Astrocyte of the cerebellum (primary cell): ENCODE measurements at places on chromosomes 4 and X.

GRCh38 chr4:184253072-184253420 is 35.4 kb upstream of the ENPP6 start:
- DNase-seq: no peak

DNA sequence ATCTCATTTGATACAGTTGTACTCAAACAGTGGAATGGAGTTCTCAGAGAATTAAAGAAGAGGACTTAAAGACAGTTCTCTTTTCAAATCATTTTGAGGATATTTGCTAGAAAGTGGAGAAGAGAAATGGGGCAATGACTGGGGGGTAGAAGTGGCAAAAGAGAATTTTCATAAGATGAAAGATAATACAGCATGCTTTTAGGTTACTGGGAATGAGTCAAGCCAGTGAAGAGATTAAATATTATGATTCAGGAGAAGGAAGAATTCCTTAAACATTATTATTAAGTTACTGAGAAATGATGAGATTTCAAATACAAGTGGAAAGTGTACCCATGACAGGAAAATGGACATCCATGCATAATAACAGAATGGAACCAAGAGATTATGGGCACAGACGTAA is 219.0 kb upstream of the DKK2 start:
- DNase-seq: no peak

GRCh38 chrX:78886550-78886949 is 58.6 kb upstream of the P2RY10 start:
- peak; percentile 0 for DNase-seq

GRCh38 chrX:118437283-118437682 is 58.3 kb upstream of the DOCK11 start:
- no peak for DNase-seq

DNA sequence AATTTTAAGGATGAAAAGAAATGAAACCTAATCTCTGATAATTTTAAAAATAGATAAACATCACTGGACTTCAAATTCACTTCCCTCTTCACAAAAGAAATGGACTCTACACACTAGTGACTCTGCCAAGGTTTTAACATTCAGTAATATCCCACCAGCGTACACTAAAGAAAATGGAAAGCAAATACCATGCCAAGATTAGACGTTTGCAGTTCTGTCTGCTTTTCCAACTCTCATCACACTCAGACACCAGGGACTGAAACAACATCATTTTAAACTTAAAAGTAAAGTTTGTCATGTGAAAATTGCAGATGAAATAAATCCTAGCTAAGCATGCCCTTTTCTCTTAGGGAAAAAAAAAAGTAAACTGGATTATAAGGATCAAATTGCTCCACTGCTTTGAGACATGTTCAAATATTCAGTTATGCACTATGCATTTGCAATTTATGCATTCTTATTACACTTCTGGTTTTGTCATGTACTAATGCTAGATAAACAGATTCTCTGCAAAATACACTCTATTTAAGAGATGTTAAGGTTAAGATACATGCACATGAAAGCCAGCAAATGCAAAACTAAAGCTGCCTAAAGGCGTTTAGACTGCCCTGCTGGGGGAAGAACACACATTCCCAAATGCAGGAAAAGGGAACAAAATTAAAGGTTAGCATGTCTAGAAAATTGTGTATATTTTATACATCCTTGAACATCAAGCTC is 534.4 kb upstream of the EPHA5 start:
- DNase-seq: no peak

DNA sequence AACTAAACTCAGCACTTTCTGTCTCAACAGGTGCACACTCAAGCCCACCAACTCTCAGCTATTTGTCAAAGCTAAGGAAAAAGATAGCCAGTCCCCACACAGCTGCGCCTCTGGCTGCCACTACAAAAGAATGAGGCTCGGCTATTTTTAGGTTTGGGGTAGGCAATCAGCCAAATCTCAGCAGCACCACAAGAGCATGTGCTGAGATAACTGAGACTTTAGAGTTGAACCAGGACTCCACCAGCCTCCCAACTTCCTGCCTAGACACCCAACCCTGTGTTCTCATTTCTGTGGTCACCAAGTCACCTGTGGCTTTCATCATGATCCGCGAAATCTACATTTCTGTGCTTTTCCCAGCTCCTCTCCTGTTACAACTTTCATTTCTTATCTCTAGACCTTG is 28.0 kb downstream of the DMD start:
- DNase-seq: peak; percentile 38

- DNase-seq: no peak
Observed at GRCh38 chr4:69816236-69816635, 43.7 kb downstream of the SULT1E1 start.

DNA sequence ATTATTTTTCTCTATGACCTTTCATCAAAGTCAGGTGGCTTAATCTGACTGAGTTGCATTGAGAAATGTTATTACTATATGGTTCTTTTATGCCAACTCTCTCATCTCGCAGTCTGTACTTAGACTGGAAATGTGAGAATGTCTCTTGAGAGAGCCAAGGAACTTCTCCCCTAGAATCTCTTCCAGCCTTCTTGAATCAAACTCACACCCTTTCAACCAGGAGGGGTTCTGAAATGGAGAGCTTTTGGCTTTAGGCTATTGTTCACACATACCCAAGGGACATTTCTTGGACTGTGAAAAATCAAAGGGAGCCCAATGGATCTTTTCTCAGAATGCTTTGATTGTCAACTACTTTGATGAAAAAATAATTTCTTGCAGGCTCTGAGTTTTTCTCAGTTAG is 5.1 kb downstream of the PLP1 start:
- no peak for DNase-seq

DNA sequence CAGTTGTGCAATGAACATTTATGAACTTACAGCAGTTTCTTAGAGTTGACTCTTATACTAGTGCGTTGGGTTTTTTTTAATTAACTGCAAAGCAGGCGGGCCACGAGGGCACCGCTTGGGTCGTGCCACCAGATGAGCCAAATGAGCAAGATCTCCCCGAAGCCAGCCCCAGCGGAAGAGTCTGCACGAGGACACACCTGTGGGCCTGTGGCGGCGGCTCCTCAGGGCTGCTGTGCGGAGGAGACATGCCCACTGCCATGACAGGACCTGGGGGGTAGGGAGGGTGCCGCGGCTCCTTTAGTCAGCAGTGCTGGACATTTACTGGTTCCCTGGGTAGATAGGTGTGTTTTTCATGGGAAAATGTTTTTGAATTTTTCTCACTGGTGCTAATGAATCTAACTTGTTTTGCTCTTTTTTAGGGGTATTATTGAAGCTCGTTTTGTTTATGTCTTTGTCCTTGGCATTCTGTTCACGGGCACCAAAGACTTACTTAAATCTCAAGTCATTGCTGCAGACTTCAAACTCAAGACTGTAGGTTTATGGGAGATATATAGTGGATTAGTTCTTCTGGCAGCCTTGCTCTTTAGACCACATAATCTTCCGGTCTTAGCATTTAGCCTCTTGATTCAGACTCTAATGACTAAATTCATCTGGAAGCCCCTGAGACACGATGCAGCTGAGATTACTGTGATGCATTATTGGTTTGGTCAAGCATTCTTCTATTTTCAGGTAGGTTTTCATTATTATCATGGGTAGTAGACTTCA is 31.2 kb downstream of the PIGG start:
- DNase-seq: no peak

DNA sequence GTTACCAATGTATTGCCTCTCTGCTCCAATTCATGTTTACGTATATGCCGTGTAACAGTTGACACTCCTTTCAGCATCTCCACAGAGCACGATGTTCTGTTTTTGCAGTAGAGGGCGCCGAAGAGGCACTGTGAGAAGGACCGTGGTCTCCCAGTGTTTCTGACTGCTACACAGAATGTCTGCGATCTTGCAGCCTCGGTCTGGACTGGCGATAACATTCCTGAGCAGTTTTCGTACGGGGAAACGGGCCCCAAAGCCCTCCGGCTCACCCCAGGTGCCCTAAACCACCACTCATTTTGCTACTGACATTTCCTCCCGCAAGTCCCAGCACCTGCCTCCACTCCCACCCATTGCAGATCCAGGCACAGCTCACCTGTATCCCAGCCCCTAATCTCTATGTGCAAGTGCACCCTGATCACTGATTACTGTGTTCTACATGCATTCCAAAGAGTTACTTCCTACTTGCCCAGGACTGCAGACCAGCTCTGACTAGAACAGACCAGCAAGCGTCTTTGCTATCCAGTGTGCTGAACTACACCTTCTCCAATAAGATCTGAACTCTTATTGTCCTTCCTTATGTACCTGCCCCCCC is 12.4 kb upstream of the NFXL1 start:
- no peak for DNase-seq

- DNase-seq: no peak
Observed at GRCh38 chr4:120867506-120867905, 55.0 kb downstream of the PRDM5 start.

GRCh38 chr4:86957215-86957614 is 22.4 kb downstream of the AFF1 start:
- no peak for DNase-seq

DNA sequence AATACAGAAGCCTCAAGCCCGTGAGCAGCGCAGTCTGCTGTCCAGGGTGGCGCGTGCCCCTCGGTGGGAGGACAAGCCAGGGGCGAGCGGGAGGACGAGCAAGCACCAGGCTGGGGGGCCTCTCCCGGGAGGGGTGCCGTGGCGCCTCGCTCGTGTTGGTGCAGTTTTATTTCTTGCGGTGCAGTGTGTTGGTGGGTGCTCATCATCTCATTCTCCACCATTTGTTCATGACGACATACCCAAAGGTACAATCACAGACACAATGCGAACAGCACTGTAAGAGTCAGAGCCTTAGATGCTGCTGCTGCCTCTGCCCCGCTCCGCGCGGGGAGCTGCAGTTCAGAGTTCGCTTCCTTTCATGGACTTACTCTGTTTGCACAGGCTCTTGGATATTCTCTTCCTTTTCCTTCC is 30.3 kb downstream of the RGS12 start:
- no peak for DNase-seq

GRCh38 chrX:28487818-28488217 is 99.4 kb upstream of the IL1RAPL1 start:
- no peak for DNase-seq

DNA sequence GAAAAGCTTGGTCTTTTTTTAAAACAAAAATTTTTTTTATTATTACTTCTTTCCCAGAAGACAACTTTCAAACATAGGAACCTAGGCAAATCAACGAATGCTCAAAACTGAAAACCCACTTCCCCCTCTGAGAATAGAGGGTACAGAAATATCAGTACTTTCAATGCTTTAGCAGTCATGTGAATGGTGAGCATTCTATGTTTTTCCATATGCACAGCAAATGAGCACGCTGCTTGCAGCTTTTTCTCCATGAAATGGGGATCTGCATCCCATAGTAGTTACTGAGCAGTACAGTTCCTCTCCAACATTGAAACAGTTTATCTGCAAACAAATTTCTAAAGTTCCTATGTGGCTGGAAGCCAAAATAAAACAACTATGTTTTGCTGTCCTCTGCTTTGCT is 108.4 kb upstream of the BMP2K start:
- DNase-seq: no peak

DNA sequence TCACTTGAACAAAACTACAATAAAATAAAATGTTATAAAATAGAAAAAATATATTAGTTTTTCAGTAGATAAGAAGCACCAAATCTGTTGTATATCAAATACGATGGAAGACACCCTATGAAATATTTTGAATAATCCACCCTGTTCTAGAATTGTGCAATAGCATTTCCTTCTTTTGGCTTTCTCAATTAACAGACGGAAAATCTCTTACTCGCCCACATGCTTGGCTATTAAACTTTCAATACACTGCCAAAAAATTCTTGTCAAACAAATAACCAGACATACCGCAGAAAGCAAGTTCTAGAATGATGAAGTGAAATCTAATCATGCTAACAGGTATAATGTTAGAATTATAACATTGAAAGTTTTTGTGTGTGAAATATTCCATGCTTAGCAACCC is 671.6 kb upstream of the SLIT2 start:
- no peak for DNase-seq

DNA sequence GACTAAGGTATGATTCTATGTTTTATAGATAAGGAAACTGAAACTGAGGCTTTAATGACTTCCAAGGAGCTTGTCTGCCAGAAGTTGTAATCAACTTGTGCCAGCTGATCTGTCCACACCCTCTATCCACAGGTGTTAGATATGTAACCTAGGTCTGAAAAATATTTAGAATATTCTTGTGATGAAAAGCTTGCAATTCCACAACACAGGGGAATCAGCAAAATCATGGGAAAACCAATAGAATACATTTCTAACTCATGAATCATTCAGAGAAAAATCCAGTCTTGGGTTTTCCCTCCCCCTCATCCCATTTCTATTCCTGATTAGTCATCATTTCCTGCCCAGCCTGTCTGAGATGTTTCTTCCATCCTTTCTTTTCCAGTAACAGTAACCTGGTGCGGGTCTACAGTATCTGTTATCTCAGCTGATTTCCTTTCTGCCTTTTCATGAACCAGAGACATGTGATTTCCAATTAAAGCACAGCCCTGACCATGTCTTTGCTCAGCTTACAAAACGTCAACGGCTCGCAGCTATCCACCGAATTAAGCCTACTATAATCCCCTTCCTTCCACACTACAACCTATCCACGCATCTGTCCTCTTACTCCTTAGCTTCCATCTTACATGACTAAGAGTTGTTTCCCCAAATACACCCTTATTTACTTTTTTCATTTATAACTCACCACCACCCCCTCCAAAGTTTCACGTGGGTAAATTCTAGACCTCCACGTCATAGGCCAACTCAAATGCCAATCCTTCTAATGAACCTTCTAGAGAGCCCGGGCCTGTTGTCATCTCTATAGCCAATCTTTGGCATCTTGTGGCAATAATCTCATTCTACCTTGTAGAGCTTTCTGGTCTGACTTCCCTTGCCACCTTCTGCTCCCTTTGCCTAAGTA is 961 bp upstream of the NOCT start:
- peak; percentile 91 for DNase-seq

- DNase-seq: no peak
Observed at GRCh38 chr4:4256799-4257198, 8.8 kb upstream of the TMEM128 start.

GRCh38 chr4:37604461-37604860 is 81.7 kb downstream of the RELL1 start:
- DNase-seq: no peak

GRCh38 chrX:10190367-10190766 is 33.6 kb downstream of the CLCN4 start:
- DNase-seq: peak; percentile 64

DNA sequence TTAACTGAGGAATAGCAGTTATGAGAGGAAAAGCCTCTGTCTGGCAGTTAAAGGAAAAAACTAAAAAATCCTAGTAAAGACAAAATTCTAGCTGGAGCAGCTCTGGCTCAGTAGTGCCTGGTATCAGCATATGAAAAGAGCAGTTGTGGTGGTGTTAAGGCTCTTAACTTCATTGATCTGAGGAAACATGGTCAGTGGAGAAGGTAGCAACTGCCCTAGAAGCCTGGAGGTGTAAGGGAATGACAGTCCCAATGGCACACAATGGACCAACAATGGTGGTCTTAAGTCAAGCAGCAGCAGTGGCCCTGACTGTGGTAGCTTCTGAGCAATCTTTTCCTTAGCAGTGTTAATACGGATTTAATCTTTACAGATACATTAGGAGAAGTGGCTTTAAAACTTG is 189.6 kb upstream of the POF1B start:
- no peak for DNase-seq

GRCh38 chrX:152614791-152615190 is 22.9 kb upstream of the GABRQ start:
- DNase-seq: no peak
